ENCODE measurements at places on chromosomes 6 and 20.

DNA sequence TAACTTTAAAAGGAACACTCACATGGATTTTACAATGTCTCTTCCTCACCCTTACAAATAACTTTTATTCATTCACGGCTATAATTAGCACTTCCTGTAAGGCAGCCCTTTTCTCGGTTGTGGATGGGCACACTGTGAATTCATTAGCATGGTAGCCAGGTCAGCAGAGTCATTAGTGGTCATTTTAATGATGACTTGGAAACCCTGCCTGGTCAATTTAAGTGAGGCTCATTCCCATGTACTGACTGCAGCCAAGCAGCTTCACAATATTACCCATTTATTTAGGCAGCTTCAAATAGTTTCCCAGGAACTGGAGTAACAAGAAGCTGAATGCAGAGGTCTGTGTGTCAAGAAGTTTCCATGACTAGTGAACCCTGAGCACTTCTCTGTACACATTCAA, 248.8 kb downstream of the KHDC1L start:
- DNase-seq: no peak

DNA sequence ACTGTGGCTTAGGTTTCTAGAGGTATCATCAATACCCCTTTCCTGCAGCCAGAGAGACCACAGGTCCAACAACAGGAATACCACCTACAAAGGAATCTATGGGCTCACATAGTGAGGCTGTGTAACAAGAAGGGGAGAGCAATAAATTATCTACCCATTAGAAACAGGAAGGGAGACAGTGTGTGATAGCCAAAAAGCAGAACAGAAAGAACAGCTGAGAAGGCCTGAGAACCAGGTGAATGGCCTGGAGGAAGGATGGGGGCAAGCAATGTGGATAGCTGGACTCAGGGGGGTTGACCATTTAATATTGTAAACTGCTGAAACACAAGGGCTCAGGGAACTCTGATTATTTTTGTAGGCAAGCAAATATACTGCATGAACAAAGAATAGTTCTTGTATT, 628.2 kb downstream of the COL12A1 start:
- no peak for DNase-seq

GRCh38 chr6:149939909-149940671, 1.7 kb upstream of the ULBP2 start:
- no peak for DNase-seq

DNA sequence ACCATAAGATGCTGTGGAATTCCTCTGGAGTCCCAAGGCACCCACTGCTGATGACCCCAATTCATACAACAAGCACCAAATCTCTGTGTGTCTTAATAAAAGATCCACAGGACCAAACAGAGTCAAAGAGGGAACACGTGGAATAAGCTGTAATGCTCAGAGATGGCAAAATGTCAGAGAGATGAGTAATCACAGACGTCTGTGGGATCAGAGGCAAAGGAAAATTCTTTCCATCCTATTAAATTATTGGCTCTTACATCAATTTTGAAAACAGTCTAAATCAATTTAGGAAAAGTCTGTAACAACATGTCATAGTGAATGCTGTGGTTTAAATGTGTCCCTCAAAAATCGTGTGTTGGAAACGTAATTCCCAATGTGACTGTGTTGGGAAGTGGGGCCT, 17.5 kb upstream of the SAMD3 start:
- peak; percentile 82 for DNase-seq

GRCh38 chr6:163883984-163884383, 469.5 kb downstream of the QKI start:
- no peak for DNase-seq

DNA sequence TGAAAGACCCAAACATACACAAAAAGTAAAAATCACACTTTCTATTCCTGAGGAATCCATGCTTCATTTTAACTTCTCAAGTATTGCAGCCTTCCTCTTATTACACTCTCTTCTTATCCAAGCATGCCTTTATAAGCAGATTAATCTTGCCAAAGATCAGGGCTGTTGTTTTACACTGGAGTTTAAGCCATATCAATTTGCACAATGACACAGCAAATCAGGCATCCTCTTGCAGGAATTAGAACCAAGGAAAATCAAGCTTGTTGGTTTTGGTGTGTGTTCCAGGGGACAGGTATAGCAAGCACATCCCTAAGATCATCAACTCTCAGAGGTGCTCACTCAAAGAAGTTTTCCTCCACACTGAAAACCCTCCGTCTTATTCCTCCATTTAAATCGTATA, 69.5 kb downstream of the CYP39A1 start:
- no peak for DNase-seq

- peak; percentile 68 for DNase-seq
These were observed 67.6 kb downstream of the NUDT3 start for GRCh38 chr6:34324738-34325444.

DNA sequence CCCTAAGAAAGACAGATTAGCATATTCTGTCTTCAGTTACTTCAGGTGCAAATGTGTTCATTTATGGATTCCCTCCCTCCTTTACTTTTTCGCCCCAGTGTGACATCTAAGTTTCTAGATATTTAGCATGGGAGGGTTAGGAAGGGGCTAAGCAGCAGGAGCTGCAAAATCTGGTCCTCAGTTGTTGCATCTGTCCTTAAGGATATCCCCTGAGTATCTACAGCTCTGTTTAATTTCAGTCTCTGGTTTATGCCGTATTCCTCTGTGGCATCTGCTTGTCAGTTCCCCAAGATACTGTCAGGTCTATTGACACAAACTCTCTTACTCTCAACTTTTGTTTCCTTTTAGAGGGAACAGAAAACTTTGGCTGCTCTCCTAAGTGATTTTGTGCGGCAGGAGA, 754.6 kb upstream of the MAP3K7 start:
- no peak for DNase-seq

DNA sequence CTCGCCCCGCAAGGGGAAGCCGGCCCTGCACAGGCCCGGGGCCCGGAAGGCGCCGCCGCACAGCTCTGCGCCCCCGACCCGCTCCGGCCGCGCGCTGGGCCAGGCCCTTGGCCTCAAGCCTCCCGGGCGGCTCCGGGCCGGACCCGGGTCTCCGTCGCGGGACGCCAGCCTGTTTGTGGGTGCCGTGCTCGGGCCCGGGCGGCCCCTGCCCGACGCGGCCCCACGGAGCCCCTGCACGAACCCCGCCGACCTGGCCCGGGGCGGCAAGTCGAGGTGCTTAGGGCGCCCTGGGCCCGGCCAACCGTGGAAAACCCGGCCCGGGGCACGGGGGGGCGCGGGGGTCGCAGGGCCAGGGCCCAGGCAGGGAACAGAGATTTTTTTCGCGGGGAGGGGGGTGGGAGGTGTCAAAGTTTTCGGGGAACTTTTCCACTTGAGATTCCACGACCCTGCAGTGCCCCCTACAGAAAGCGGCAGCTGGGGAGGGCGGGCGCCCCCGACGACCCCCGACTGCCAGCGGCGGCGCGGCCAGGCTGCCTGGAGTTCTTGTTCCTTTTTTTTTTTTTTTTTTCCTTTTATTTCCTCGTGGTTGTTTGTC, 805 bp upstream of the STX16 start:
- DNase-seq: peak; percentile 52

- no peak for DNase-seq
These were observed 5.1 kb downstream of the SPINT3 start for GRCh38 chr20:45510242-45510862.

GRCh38 chr6:34644716-34645115, 51.9 kb downstream of the ILRUN start:
- no peak for DNase-seq

DNA sequence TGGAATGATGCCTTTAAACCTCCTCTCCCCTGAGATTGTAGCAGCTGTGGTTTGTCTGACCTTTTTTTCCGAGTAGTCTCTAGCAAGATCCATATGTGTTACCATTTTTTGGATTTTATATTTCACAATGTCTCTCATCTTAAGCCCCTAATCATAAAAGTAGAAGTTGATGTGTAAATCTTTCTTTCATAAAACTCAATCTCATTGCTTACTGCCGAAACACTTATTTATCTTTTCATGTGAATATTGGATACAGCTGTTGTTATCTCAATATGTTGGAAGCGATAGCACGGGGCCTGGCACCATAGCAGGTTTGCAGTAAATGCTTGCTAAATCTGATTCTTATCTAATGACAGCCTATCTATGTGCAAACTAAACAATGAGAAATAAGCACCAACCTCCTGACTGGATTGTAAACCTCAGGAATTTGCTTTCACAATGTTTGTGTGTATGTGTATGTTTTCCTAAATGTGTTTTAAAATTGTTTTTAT, 14.2 kb downstream of the SMPDL3A start:
- DNase-seq: no peak

GRCh38 chr20:11195169-11195568, 521.4 kb upstream of the JAG1 start:
- no peak for DNase-seq

GRCh38 chr6:139152892-139153271, 18.0 kb downstream of the HECA start:
- DNase-seq: peak; percentile 27

GRCh38 chr6:141165002-141165665, 967.6 kb upstream of the GJE1 start:
- no peak for DNase-seq

DNA sequence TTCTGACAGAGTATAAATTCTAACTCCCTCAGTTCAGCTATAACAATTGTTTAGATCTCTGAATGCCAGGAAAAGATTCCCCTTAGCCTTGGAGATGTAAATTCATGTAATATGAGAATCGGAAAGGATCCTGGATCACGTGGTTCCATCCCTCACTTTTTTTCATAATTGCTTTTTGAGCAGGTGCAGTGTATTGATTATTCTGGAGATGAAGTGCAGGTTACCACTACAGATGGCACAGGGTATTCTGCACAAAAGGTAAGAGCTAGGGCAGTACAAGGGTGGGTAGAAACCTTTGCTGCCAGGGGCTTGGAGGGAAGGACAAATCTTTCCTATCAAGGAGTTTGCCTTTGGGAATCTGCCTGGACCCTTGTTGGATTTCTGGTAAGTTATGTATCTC, 52.7 kb downstream of the KDM1B start:
- no peak for DNase-seq

DNA sequence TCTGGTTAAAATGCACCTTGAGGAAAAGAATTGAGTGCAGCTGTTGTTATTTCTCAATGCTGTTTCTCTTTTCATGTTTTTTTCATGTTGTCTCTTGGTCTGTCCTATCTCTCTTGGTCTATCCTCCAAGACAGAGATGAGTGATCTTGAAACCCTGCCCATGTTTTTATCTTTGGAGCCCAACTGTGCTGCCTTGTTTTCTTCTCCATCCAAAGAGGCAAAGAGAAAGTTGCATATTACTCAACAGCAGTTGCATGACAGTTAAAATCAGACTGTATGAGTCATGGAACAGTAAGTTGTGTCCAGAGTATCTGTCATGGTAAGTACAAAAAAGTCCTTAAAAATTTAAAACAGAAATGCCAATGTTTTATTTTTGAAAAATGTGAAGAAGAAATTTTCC, 26.2 kb downstream of the BCAS1 start:
- DNase-seq: peak; percentile 83

Measured in GM03348 (cell line).